ENCODE measurements at places on chromosomes 2 and 18.

DNA sequence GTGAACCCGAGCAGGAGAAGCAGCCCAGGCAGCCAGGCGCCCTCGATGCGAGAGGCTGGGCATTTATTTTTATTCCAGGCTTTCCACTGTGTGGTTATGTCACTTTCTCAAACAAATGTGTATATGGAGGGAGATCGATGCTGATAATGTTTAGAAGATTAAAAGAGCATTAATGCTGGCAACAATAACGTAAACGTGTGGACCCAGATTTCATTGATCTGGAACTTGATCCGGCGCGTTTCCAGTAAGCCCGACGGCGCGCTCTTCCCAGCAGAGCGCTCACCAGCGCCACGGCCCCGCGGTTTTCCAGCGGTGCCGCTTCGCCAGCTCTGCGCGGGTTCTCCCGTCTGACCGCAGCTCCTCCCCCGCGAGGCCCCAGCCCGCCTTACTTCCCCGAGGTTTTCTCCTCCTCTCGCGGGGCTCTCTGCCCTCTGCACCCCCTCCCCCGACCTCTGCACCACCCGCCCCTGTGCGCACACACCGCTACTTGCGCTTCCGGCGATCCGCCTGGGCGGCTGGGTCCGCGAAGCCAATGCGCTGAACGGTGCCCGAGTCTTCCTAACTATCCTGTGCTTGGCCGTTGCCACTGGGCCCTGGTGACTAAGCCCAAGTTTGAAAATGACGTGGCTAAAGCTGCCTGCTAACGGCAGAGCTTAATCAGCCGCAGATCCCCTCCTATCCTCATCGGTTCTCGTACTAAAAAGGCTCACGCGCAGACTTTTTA is 6.1 kb downstream of the ONECUT2 start:
- no peak for DNase-seq

GRCh38 chr2:45014016-45014702 is 4.9 kb upstream of the SIX2 start:
- DNase-seq, result no peak

GRCh38 chr18:54712306-54712705 is 116.0 kb upstream of the RAB27B start:
- DNase-seq, result no peak

GRCh38 chr2:23548143-23548769 is 163.3 kb downstream of the KLHL29 start:
- no peak for DNase-seq

DNA sequence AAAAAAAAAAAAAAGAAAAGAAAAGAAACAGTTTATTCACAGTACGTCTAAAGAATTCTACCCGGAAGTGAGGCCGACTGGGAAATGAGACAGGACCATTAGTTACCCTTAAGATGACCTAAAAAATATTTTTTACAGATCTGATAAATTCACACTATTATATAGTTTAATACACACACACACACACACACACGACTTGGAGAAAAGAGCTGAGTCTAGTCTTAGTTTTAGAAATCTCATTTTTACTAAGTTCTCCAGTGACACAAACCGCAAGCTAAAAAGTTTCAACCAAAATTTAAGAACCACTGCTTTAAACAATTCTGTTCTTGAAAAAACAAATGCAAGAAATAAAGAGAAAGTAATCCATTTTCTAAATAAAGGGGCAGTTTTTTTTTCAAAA is 27.1 kb downstream of the ST3GAL5 start:
- no peak for DNase-seq

DNA sequence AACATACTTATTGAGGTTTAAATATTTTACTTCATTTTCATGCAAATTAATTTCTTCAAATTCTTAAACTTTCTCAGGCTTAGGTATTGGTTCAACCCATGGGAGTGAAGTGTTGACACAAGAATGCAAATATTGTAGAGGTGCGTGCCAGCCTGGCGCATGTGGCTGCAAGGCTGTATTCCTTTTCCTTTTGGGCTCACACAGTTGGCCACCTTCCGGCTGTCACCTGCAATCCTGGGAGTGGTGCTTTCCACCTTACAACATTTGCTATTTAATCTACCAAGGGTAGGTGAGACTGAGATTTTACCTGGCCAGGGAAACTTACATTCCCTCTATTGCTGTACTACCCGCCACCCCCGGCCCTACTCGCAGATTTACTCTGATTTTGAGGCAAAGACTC is 141.1 kb downstream of the DCC start:
- DNase-seq, result no peak

GRCh38 chr2:71777946-71778345 is 324.6 kb downstream of the DYSF start:
- DNase-seq, result no peak

- no peak for DNase-seq
Measured at GRCh38 chr2:55838653-55839052, 84.9 kb downstream of the EFEMP1 start.

DNA sequence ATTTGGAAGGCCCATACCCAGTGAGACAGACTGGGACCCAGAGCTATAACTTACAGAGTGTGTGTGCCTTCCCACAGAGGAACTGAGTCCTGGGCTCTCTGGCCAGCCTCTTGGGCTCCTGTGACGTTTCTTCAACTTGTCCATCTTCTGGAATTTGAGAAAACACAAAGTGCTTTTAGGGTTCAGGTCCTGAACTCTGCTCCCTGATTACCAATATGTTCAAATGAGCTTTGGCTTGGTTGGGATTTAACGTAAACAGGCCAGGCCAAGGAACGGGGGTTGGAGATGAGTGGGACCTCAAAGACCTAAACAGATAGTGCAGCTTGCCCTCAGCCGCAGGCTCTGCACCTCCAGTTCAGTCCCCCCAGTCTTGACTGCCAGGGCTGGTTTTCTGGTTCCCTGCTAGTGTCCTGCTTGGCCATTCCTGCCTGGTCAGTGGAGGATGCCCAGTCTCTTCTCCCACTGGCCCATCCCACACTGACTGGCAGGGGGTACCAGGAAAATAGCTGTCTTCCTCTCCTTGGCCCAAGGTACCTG is 44.9 kb downstream of the TMEM17 start:
- DNase-seq, result no peak

DNA sequence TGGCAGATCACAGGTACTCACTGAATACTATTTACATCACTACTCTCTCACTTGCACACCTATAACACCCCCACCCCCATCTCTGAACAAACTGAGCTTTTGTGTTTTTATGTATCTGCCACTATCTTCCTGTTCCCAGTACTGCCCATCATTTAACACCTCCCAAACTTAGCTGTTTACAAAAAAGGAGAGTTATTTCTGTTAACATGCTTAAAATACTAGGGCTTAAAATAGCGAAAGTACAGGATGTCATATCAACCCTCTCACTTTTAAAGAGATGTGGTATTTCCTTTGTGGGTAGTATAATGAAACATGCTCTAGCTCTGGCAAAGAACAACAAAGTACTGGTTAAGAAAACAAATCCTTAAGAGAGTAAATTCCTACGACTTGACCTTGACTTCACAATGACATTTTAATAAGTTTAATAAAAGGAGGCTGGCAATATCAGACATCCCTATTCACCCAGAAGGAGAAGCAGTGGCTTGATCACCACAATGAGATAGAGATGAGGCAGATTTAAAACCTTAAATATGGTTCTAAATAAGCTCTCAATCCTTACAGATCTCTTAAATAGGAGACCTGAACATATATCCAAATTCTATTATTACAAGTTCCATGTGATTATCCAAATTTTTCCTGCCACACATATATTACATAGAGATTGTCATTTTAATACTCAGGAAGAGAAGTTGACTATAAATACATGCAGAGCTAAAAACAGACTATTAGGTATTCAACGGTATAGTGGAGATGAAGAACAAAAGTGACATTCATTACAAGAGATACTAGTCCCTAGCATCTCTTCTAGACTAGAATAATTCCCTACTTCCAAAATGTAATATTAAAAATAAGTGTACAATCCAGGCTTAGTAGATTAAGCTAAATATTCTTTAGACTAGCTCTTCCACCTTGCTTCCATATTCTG is 36.9 kb downstream of the TRAK2 start:
- DNase-seq, result no peak
